ENCODE measurements at places on chromosomes 5 and 9.
A peak's percentile ranks its signal among the peaks of the same experiment; 100 is the strongest.

DNA sequence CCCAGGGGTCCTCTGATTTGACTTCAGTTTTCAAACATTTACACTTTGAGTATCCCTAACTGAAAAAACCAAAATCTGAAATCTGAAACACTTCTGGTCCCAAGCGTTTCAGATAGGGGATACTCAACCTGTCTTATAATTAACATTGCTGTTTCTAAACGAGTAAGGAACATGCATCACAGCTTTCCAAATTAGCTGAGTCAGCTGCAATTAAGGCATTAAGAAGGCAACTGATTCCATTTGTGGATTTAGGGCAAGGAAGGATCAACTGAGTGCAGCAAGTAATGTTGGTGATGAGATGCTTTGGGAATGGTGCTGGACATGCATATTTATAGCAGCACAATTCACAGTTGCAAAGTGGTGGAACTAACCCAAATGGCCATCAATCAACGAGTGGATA lies 168.6 kb downstream of the ACER2 start:
- no peak for DNase-seq

DNA sequence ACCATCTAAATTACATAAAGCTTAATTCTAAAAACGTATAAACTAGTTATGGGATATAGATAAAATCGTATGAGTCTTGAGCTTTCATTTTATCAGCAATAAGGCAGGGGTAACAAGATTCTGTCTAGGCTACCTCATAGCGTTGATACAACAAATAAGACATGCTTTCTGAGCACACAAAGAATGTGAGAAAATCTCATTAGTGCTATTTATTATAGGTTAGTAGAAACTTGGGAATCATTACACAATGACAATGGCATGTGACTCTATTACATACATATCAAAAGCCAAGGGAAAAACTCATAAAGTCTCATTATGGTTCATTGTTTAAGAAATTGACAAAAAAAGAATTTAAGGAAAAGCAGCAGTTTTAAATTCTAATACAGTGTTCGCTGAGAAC lies 448.6 kb downstream of the PLK2 start:
- DNase-seq, result no peak

DNA sequence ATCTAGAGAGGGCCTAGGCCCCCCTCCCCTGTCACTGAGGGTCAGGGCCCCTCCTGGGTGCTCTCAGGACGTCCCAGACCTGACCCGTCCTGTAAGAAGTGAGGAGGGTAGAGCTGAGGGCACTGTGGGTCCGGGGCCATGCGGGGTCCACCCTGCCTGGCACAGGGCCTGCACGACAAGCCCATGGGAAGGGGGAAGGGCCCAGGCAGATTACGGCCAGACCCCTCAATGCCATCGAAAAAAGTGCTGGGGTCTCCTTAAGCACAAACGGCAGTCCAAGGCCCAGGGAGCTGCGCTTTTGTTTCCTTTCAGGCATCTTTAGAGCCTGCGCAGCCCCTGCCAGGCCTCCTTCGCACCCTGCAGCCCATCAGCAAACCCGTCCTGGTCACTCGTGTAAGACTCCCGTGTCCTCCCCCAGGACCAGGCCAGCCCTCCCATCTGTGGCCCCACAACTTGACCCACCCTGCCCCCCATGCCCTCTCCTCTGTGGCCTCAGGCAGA lies 4.4 kb upstream of the EXOC3 start:
- no peak for DNase-seq

- no peak for DNase-seq
Measured at GRCh38 chr5:139668064-139668880, 20.1 kb downstream of the CXXC5 start.

DNA sequence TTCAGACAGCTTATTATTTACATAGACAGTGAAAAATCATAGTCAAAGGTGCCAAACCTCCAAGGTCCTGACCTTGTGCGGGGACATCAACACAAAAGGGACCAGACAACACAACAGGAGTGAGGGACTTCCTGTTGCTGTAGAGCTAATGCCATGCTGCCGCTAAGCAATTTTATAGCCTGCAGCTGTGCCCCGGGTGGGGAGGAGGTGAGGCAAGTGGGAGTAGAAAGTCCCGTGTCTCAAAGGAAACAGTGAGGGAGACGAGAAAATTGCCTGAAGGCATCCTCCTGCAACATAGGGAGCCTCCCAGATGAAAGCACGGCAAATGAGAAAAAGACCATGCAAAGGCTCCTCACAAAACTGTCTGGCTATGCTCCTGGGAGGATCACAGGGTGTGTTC lies 58.8 kb downstream of the CAAP1 start:
- no peak for DNase-seq

- DNase-seq, result no peak
Measured at GRCh38 chr9:108831496-108832178, 24.1 kb downstream of the ACTL7B start.

GRCh38 chr5:1836891-1837880 lies 36.0 kb downstream of the NDUFS6 start:
- no peak for DNase-seq

- DNase-seq, result no peak
Measured at GRCh38 chr5:172849606-172850453, 15.8 kb downstream of the ERGIC1 start.

GRCh38 chr5:56094579-56095361 lies 100.0 kb upstream of the IL6ST start:
- no peak for DNase-seq

DNA sequence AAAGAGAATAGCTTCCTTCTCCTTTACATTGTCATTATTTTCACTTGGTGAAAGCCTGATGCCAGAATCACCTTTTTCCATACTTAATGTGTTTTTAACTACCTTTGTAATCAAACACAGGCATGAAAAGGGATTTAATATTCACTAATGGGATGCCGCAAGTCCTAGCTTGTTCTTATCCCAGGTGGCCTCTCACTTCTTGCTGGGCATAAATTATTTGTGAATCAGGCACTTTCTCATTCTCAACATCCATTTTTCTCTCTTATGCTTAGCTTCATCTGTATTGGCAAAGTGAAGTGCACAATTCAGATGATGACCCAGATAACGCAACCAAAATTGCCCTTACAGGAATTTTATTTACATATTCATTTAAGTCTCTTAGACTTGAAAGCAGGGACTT lies 10.9 kb downstream of the ACTL7B start:
- DNase-seq, result peak; percentile 56

DNA sequence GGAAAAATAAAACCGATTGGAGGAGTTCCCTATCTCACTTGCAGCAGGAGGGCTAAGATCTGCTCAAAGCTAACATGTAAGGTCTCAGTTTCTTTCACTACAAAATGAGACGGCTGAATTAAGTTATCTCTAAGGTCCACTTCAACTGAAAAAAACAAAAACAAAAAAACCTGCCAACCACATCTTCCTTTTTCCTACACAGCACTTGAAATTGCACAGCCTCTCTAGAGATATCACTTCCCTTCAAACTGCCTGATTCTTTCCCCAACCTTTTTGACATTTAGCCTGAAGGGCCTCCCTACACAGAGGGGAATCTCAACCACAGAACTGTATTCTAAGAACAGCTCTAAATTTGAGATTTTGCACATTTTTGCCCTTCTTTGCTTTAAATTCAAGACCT lies 227.9 kb upstream of the TARS1 start:
- DNase-seq, result no peak

- no peak for DNase-seq
Measured at GRCh38 chr9:138076650-138077009, 199.0 kb downstream of the CACNA1B start.

GRCh38 chr5:132483101-132483500 lies 7.5 kb downstream of the IRF1 start:
- no peak for DNase-seq

DNA sequence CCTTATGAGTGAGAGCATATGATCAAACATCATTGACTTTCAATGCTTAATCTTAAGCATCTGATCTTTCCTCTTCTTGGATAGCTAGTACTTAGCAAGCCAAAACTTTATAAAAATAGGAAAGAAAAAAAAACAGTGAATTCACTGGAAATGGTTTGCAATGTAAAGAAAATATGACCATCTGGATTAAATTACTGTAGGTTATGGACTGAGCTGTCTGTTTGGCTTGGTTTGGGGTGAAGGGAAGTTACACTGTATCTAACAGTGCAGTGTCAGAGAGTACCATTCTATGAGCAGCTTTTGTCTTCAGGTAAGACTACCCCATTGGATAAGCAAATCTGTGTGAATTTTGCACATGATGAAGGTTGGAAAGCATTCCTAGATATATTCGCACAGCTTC lies 151.4 kb downstream of the TLE1 start:
- DNase-seq, result no peak

- DNase-seq, result no peak
Measured at GRCh38 chr5:79481574-79481973, 32.4 kb downstream of the HOMER1 start.

- DNase-seq, result no peak
Measured at GRCh38 chr9:35944173-35944572, 13.8 kb downstream of the OR2S2 start.

GRCh38 chr5:5721881-5722280 lies 299.4 kb downstream of the ICE1 start:
- DNase-seq, result no peak

- DNase-seq, result no peak
Measured at GRCh38 chr5:112772124-112772523, 34.4 kb downstream of the APC start.

- no peak for DNase-seq
Measured at GRCh38 chr9:6237267-6237666, 21.7 kb downstream of the IL33 start.

- no peak for DNase-seq
Measured at GRCh38 chr5:31771500-31771899, 132.6 kb downstream of the PDZD2 start.

DNA sequence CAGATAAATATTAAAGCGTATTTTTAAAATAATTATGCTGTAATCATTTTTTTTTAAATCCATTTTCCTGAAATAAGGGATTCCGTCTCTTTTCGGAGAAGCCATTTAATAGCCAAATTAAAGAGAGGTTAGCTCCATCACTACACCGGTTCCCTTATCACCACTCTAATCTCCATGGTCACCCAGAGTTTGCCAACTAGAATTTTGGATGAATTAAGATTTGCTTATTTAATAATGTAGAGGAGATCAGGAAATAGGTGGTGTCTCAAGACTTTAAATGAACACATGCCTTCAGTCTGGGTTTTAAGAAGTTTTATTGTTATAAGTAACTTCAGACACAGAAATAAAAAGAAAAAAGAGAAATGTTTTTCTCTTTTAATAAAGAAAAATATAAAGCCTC lies 151.7 kb downstream of the TTC39B start:
- no peak for DNase-seq

GRCh38 chr9:101119206-101119819 lies 90.8 kb downstream of the PLPPR1 start:
- peak; percentile 51 for DNase-seq

DNA sequence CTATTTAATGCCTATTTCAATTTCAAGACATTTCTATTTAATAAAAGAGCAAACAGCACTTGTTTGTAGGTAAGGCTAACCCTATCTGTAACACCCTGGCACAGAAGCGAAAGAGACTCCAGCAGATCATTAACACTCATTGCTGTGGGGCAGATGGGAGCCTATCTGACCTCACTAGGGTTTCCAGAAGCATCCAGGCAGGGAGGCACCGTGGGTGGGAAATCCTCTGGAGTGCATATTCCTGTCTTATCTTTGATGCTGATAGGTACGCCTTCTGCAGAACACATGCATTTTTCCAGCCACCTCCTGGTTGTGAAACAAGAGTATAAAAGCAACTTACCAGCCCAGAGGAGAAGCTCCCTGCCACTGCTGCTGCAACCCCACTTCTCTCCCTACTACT lies 233.7 kb downstream of the GLIS3 start:
- DNase-seq, result no peak

DNA sequence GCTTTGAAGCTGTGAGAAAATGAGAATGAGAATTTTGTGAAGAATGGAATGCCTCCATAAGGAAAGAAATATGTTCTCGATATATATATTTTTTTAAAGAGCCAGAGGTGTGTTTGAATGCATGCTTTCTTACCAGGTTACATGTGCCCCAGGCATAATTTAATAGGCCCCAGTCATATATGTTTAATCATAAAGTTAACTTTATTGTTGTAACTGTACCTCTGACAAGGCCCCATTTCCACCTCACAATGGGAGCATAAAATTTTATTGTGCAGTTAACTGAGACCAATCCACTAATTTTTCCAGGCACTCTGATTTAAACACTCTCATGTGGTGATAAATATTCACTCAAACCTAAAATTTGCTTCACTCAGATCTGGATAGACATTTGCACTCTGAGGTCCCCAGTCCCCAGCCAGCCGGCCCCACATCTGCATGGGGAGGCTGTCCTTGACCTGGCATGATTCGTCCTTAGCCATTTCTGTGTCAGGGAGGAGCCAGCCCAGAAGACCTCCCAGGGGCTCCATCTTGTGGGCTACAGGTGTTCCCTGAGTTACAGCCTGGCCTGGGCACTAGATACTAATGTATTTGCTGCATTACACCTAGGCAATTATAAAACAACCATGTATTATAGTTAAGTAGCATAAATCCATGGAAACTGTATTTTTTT lies 245.8 kb downstream of the MTRR start:
- no peak for DNase-seq

- no peak for DNase-seq
Measured at GRCh38 chr9:137313326-137313936, 11.4 kb upstream of the NRARP start.

GRCh38 chr5:135149956-135150723 lies 116.1 kb upstream of the PITX1 start:
- no peak for DNase-seq

Measured in NCI-H1694 treated with DMSO at 0.1 percent for 48 hours (cell line).